ENCODE measurements at places on chromosomes 12 and 14.

GRCh38 chr14:93319958-93320357 is 12.9 kb downstream of the BTBD7 start:
- no peak for DNase-seq

DNA sequence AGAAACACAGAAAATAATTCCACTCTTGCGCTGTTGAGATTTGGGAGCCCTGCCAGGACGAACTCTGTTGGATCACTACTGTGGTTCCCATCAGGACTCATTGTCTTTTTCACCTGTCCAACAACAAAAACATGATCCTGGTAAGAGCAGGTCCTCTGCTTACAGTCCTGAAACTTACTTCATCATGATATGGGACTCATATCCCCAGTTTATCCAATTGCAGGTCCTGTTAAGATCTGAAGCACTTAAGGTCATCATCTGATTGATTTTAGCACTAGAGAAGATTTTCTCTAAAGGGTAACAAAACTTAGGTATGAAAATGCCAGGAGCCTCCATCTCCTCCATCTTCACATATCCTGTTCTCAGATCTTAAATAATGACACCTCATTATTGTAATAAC is at the start of gene OR6S1:
OR6S1 (minus strand) TSS at position 101 of the 400 bp plus-strand sequence; CDS start at position 101, 0 bp downstream.
- no peak for DNase-seq

DNA sequence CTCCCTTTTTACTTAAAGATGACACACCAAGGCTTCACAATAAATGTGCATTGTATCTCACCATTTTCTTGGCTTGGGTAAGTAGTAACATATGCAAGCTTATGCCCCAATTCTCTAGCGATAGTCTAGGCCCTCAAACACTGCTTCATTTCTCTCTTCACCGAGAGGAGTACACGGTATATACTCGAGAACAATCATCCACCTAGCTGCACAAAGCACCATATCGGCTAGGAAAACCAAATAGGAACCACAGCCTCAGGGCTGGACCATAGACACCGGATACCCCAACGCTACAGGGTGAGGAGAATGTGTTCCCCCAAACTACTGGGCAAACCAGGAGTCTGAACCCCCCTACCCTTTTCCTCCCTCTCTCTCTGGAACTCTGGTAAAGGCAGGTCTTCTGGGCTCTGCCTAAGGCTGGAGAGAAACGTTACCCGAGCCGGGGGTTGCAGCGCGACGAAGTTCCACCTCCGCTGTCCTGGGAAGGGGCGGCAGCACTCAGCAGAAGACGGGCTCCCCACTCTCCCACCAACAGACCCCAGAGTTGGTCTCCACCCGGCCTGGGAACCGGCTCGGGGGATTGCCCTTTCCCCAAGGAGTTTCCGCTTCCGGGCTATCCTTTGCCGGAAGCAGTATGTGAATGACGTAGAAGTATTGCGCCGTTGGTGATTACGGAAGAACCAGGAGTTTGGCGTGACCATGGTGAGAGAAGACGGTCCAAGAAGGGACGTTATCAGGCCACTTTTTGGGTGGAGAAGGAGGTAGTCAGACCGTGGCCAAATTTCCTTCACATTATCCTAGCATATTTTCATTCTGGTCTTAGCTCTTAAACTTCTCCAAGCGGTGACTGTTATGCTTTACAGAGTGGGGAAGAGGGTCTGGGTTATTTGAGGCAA is at the start of the genes AREL1 and FCF1:
AREL1 (minus strand) TSS at position 582 of the 896 bp plus-strand sequence. CDS start 27,465 bp downstream, outside the sequence.
FCF1 (plus strand) TSS at position 646 of the 896 bp plus-strand sequence; CDS start at position 700, 54 bp downstream.
- no peak for DNase-seq

DNA sequence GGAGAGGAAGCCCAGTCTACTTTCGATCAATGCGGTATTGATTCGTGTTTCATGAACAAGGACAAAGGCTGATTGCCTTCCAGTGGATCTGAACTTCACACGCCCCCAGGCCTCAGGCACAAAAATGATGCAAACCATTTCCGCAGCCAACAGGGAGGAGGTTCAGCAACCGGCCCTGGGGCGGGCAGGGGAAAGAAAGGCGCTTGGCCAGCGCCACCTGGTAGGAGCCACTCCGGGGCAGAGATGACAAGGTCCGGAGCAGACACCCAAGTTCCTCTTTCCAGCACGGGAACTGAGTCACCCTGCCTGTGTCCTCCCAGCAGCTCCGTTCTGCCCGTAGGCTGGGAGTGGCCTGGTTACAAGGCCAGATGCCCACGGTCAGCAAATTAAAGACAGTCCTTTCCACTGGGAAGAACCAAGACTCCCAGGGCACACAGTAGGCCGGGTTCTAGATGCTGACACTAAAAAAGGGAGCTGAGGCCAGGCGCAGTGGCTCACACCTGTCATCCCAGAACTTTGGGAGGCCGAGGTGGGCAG is 136.3 kb downstream of the SCARB1 start:
- no peak for DNase-seq

DNA sequence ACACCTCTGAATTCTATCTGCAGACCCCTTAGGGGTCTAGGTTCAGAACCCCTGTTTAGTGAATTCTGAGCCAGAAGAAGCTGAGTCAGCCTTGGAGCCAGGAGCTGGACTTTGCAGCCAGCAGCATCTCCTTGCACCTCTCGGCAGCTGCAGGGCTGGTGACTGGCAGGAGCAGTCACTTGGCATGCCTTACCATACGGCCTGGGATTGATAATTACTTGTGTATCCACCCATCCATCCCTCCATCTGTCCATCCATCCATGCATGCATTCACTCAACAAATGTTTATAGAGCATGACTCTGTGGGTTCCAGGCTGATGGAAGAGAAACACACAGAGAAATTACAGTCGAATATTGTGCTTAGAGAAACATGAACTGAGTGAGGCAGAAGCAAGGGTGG is 67.5 kb upstream of the PRIMA1 start:
- no peak for DNase-seq

GRCh38 chr14:78586681-78587080 is 416.5 kb downstream of the NRXN3 start:
- no peak for DNase-seq

GRCh38 chr12:123041811-123042655 is 61.6 kb downstream of the ARL6IP4 start:
- no peak for DNase-seq

- no peak for DNase-seq
Measured at GRCh38 chr12:31803306-31804184, 74.7 kb upstream of the AMN1 start.

- no peak for DNase-seq
Measured at GRCh38 chr14:37147310-37147880, 25.0 kb downstream of the SLC25A21 start.

All from NCI-H1436 (cell line).